ENCODE measurements at places on chromosomes 12 and 14.

DNA sequence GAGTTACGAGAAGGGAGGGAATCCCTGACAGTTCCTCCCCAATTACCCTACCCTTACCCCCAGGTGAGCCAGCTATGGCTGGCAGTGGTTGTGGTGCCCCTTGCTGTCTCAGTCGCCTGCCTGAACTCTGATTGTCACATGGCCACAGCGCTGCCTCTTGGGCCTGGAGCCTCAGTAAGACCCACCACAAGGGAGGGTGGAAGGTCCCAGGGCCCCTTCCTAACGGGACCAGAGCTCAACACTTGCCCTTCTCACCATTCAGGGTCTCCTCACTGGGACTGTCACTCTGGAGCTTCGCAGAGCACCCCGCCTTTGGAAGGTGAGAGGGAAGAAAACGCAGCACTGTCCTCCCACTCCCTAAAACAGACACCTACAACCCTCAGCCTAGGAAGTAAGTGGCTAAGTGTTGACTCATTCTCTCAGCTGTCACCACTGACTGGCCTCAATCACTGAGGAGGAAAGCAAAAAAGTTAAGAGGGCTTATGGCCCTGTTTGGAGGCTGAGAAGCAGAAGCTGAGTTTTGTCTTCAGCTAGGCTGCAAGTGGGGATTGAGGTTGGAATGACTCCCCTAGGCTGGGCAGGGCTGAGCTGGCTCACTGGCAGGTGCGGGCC, 1.0 kb downstream of the TMEM253 start:
- no peak for DNase-seq

DNA sequence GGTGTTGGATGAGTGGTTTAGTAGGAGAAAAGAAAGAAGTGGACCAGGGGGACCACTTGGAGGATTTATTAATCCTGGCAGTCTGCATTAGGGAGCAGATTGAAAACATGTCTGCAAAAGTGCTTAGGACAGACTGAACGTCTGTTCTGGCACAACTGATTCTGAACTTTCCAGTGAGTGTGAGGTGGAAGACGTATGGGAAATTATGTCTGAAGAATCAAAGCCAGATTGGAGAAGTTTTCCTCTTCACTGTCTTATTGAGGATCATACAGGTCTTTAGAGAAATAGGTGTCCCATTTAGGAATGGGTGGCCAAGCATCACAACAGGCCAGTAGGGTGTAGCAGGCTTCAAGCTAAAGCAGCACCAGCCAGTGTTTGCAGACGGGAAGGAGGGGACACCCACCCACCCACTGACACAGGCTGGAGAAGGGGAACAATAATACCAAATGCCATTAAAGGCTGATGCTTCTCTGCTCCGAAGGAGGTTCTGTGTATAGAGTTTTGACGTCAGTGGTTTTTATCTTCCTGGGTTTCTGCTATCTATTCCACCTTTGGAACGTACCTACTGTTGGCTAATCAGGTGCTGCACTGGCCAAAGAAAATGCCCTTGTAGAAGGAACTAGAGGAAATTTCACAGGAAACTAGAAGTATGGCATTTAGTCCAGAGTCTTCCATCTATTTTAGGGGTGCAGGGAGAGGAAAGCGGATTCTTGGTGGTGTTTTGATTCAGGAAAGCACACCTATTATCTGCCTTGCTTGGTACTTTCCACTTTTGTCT, 1.8 kb downstream of the SRRM4 start:
- DNase-seq, result no peak

DNA sequence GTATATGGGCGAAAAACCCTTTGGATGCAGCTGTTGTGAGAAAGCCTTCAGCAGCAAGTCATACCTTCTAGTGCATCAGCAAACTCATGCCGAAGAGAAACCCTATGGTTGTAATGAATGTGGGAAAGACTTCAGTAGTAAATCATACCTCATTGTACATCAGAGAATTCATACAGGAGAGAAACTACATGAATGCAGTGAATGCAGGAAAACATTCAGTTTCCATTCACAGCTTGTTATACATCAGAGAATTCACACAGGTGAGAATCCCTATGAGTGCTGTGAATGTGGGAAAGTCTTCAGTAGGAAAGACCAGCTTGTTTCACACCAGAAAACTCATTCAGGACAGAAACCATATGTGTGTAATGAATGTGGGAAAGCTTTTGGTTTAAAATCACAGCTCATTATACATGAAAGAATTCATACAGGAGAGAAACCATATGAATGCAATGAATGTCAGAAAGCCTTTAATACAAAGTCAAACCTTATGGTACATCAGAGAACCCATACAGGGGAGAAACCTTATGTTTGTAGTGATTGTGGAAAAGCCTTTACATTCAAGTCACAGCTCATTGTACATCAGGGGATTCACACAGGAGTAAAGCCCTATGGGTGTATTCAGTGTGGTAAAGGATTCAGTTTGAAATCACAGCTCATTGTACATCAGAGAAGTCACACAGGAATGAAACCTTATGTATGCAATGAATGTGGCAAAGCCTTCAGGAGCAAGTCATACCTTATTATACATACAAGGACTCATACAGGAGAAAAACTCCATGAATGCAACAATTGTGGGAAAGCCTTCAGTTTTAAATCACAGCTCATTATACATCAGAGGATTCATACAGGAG, 21.4 kb downstream of the ZNF268 start:
- no peak for DNase-seq

- DNase-seq, result no peak
Observed at GRCh38 chr12:116604951-116605641, 45.9 kb downstream of the MAP1LC3B2 start.

GRCh38 chr14:73833530-73834260, 17.9 kb upstream of the PTGR2 start:
- DNase-seq, result no peak

- DNase-seq, result no peak
Observed at GRCh38 chr12:67920413-67920812, 68.8 kb upstream of the IFNG-AS1 start.

GRCh38 chr12:1054117-1054870, 63.3 kb downstream of the ERC1 start:
- no peak for DNase-seq

DNA sequence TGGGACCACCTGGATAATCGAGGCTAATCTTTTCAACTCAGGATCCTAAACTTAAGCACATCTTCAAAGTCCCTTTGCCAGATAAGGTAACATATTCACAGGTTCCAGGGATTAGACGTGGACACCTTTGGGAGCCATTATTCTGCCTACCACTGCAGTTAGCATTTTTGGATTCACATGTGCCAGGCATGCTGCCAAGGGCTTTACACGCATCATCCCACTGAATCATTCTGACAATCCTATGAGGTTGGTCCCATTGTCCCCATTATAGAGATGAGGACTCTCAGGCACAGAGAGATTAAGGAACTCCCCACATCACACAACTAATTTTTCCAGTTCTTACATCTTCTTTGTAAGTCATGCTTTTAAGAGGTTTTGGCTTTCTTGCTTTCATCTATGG, 34.5 kb downstream of the RTN1 start:
- DNase-seq, result no peak

DNA sequence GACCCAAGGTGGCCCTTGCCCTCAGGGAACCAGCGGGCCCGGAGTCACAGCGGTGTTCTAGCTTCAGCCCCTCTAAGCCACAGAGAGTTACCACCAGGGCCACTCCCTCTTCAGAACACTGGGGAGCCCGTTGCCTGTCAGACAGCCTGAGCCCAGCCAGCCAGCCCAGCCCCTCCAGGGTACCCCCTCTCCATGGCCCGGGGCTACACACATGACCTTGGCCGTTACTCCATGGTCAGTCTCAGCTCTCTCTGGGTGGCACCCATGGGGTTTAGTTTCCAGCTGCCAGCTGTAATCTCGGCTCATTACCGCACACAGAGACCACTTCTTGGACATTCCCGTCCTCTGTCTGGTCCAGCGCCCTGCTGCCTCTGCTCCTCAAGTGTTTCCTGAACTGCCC, 35.0 kb downstream of the PPP2R5C start:
- no peak for DNase-seq

- DNase-seq, result no peak
Observed at GRCh38 chr12:26872625-26873024, 39.6 kb upstream of the ITPR2 start.

GRCh38 chr14:28770630-28771029, 4.0 kb downstream of the FOXG1 start:
- no peak for DNase-seq

- no peak for DNase-seq
Observed at GRCh38 chr12:63964301-63964700, 119.8 kb downstream of the SRGAP1 start.

GRCh38 chr12:113898466-113898865, 67.7 kb downstream of the RBM19 start:
- DNase-seq, result no peak

DNA sequence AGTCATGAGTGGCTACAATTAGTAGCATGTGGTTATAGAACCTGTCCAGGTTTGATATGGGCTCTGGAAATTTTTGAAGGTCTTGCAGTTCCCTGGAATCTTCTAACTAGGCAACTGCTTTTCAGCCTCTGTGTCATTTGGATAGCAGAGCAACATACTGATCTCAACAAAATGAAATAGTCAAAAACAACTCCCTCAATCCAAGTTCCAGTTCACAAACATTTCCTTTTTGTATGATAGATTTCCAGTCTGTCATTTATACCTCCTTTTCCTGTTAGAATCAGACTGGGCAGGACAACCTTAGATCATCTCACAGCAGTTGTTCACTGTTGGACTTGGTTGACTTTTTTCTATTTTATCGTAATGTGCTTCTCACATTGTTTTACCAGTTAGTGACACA, 442.1 kb upstream of the PDE3A start:
- DNase-seq, result no peak

DNA sequence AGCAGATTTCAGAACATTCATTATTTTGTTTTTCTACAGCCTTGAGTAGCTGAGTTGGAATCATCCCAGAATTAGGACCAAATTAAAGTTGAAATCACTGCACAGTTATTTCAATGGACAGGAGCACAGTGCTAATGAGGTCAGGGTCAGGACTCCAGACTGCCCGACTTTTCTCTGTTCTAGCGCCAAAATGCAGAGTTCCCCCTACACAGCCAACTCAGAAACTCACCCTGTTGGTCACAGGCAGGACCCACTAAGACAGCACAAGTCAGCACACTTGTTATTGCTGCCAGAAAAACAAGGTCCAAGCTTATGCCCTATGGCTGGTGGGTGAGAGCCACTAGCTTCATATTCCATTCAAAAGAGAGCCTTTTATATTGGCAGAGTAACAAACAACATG, 198.1 kb upstream of the KRR1 start:
- DNase-seq, result no peak

DNA sequence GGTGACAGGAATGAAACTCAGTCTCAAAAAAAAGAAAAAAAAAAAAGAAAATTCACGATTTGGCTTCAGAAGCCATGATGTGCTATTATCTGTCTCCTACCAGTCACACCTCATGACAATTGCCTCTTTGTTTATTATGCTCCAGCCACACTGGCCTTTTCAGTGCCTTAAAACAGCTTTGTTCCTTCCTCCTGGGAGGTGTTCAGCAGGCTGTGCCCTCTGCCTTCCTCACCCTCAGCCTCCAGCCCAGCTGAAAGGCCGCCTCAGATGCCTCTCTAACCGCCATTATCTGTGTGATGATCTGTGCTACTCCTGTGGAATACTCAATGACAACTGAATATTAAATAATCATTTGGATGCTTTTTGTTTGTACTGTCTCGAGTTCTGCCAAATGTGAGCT, 8.6 kb upstream of the ARPC3 start:
- DNase-seq, result no peak

GRCh38 chr12:62934799-62935674, at the start of gene PPM1H:
Gene PPM1H, minus strand, starts transcription at chr12:62935150. Its CDS starts 414 bp downstream, at chr12:62934736.
- no peak for DNase-seq

DNA sequence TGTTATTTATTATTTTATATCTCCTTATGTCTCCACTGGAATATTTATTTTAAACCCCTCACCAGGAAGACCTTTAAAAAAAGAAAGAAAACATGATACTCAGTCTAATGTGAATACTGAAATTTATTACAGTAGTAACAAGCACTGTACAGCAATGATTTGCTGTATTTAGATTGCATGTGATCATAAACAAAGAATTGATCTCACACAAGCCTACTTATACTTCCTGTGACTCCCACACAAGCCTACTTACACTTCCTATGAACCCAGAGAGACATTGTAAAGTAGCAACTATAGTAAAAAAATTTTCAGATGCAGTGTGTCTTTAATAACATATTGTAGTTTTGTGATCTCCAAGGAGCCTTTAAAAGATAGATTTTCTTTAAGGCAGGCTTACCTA, 142.7 kb upstream of the SYT1 start:
- DNase-seq, result no peak

GRCh38 chr14:75649773-75650172, 10.9 kb downstream of the ERG28 start:
- no peak for DNase-seq

GRCh38 chr12:59036347-59036746, 116.0 kb upstream of the LRIG3 start:
- DNase-seq, result no peak

GRCh38 chr12:2739832-2740641, 54.7 kb upstream of the FKBP4 start:
- DNase-seq, result no peak

DNA sequence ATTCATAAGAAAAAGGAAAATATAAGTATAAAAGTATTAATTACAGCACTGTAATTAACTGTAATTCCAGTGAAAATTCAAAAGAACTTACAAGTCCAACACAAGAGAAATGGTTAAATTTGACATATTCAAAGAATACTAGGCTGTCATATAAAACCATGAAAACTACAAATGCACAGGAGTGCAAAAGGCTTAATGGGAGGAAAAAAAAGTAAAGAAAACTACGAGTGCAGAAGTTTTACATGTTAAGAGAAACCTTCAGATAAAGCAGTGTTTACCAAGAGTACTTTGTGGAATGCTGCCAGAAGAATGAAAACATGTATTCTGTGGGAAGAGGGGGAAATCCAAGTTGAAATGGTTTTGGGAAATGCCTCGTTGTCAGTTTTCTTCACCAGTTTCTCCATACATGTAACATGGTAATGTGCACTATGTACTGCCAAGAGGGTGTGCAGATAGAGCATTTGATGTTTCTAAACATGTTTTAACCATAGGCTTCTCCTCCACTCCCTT, 9.1 kb downstream of the HEATR5A start:
- DNase-seq, result no peak

- DNase-seq, result no peak
Observed at GRCh38 chr14:80637756-80638619, 303.6 kb downstream of the CEP128 start.

DNA sequence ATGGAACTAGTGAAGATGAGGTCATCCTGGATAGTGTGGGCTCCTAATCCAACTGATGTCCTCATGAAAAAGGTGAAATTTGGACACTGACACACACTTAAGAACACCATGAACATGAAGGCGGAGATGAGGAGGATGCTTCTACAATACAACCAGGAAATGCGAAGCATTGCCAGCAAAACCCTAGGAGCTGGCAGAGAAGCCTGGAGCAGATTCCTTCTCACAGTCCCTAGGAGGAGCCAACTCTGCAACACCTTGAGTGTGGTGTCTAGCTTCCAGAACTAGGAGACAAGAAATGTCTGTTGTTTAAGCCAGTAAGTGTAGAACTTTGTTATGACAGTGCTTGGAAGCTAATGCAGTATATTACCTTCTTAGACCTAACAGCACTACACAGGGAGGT, 191.9 kb upstream of the PWP1 start:
- no peak for DNase-seq

Data from NCI-H2081 treated with DMSO at 0.1 percent for 48 hours (cell line).